ENCODE measurements at places on chromosomes 7 and 10. TPM values are rescaled to one million over a fixed set of nuclear protein-coding genes. Genes with fewer than 3 reads are reported as not detected.

Gene VAX1
- not detected for total RNA-seq

DNA sequence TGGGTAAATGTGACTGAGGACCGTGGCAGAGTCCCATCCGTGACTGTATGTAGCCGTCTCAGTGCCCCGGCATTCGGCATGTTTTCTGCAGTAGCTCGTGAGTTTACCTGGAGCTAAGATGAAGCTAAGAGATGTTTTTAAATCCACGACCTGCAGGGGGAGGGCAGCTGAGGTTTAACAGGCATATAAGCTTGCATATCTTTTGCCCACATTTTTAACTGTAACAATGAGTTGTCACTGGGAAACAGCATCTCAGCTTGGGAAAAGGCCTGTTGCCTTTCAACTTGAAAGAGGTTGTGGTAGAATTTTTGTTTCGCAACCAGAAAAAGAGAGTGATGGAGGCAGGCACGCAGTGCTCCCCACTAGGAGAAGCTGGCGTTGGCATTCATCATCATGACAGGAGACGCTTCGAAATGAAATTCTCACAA, 77.7 kb downstream of the CELF2 start:
- no peak for DNase-seq

DNA sequence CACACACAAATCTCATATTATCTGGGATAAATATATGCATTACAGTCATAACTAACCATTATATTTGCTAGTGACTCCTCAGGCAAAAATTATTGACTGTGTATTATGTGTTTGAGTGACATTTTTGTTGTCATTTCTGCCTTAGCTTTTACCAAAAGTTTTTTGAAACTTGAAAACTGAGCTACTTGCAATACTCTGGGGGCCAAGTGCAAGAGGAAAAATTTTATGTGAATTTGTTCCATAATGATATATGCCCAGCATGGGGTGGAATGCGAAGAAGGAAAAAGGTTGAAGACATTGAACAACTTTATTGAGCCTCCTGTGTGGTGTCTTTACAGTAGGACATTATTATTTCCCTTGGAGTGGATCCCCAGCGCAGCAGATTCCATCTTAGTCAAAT, 176.8 kb upstream of the FERD3L start:
- no peak for DNase-seq

DNA sequence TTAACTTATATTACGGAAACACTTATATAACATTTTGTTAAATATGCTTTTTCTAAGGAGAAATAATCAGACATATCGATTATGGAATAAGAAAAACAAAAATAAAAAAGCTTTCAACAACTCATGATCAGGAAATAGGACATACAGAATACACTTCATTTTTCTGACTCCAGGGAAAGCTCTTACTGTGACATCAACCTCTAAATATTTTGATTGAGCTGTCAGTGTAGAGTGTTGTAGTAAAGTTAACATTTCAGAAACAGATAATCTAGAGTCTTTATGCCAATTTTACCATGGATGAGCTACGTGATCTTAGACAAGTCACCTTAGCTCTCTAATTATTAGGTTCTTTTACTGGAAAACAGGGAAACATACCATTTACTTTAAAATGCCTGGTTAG, 218.9 kb upstream of the SORCS1 start:
- DNase-seq: no peak

GRCh38 chr7:117362294-117362888, 39.5 kb upstream of the WNT2 start:
- no peak for DNase-seq

DNA sequence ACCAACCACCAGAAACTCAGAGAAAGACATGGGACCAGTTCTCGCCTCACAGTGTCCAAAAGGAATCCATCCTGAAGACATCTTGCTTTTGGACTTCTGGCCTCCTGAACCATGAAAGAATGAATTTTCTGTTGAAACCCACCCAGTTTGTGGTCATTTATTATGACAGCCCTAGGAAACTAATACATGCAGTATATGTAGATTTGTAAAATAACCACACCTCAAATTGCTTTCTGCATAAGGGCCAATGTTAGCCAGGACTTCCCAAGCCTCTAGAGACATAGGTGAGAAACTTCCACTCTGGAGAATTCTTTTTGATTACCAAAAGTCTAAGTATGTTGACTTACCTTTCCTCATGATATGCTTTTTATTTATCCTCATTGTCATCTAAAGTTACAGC, 210.5 kb upstream of the SP4 start:
- no peak for DNase-seq

- DNase-seq: no peak
Observed at GRCh38 chr7:22566592-22566991, 66.6 kb upstream of the STEAP1B start.

DNA sequence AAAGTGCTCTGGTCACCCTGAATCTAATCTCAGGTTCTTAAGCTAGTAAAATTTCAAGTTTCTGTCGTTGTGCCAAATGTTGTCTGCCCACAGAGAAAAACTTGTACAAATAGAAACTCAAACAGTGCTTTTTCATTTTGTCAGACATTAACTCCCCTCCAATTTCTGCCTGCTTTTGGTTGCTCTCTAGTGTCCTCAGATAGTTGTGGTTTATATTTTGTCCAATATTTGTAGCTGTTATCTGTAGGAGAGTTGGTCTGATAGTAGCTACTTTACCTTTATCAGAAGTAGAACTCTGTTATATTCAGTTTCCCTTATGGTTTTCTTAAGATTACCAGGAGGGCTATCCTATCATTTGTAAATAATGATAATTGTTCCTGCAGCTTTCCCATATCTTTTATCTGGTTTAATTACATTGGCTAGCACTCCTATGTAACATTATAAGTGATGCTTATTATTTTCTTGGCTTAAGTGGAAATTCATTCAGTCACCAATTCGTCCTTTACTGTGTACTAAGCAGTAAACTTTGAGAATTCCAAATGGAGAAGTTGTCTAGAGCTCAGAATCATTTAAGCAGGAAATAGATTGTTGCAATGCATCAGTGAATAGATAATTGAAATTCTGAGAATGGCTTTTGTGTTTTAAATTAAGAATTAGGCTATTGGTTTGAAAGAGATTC, 91.0 kb downstream of the ANKIB1 start:
- DNase-seq: no peak

Gene MUC12
- total RNA-seq: 0.18 TPM

DNA sequence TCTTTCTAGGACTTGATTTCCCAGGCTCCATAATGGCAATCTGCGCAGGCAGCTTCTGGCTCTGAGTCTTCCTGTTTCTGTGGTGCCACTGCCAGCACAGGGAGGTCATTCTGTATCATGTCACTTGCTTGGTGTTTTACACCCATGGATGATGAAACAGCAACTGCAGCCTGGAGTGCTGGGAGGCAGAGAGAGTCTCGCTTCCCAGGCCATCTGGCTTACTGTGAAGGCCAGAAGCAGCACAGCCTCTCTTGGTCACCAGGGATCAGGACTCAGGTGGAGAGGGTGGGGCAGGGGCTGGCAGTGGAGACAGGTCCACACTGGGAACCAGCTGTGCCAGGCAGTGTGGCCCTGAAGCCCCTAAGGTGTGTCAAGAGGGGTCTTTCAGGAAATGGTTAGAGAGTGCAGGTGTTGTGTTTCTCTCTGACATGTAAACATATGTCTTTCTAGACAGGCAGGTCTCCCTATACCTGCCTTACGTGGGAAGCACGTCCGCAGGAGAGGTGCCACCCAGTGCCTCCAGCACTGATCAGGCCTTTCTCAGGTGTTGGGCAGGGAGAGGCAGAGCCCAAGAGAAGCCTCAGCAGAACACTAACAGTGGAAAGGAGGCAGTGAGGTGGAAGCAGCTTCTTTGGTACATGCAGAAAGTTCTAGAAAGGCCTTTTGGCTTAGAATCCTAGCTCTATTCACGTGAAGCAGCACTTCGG, 71.4 kb downstream of the INSIG1 start:
- DNase-seq: no peak

DNA sequence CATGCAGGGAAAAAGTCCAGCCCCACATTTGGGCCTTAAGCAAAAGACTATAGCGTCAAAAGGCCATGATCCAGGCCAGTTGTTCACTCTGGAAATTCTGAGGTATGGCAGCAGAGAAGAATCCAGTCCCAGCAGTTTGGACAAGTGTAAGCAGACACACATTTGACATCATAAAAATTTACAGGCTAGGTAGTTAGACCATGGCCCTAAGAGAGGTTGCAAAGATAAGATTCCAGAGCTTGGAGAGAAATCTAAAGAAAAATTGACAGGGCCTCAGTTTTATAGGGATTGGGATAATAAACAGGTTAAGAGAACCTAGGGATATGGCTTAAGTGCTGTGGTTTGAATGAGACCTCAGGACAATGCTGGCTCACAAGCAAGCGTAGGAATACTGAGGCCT, 884.4 kb upstream of the SORCS1 start:
- no peak for DNase-seq

- DNase-seq: no peak
Observed at GRCh38 chr7:52830801-52831200, 204.6 kb upstream of the POM121L12 start.

- no peak for DNase-seq
Observed at GRCh38 chr7:69166979-69167516, 431.2 kb upstream of the AUTS2 start.

GRCh38 chr7:87463982-87464381, 11.5 kb downstream of the ABCB4 start:
- DNase-seq: no peak

- no peak for DNase-seq
Observed at GRCh38 chr10:122647383-122647968, 52.2 kb downstream of the C10orf120 start.

GRCh38 chr7:31102151-31102972, 50.3 kb downstream of the ADCYAP1R1 start:
- no peak for DNase-seq

DNA sequence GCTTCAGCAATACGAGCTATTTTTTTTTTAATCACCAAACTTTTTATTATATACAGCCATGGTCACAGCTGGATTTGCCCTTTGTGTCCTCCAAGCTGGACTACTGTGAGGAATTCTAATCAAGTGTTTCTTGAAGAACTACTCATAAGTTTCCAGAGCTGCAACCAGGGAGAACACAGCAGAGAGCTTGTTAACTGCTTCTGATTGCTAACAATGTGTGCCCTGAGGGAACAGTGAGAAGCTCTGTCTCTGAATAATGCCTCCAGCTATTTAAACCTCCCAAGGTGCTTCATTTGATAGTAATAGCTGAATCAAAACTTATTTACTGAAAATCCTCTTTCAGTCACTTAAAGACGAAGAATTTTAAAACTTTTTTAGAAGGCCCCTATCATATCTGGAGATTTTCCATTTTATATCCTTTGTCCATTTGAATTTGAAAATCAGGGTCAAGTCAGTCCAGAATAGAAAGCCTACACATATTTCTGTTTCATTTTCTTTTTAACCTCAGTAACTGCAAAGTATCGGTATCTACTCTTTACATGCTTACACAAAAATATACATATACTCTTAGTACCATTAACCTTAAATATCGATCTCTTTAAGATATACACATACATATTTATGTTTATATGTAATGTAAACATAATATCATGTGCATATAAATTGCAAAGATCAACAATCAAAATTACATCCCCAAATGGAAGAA, 1024.2 kb downstream of the GRM8 start:
- DNase-seq: no peak

GRCh38 chr10:15742836-15743235, 23.1 kb upstream of the ITGA8 start:
- DNase-seq: no peak

DNA sequence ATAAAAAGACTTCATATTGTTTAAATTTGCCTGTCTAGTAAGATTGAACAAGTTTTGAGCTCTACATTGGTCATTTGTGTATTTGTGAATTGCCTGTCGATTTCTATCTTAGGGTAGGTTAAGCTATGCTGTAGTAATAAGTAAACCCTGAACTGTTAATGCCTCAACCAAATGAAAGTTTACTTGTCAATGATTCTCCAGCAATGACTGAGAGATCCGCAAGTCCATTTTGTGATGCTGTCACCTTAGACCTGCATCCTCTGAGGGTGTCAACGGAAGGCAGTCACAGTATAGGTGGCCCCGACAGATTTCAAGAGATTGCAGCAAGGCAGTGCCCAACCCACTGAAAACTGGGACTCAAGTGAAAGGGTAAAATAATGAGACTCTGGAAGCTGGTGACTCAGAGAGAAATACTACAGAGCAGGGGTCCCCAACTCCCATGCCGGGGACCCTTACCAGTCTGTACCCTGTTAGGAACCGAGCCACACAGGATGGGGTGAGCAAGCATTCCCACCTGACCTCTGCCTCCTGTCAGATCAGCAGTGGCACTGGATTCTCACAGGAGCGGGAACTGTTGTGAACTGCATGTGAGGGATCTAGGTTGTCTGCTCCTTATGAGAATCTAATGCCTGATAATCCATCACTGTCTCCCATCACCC, 10.8 kb upstream of the PHYH start:
- no peak for DNase-seq

Gene HOXA6
- total RNA-seq: not detected

- no peak for DNase-seq
Observed at GRCh38 chr10:127919418-127920271, 12.7 kb downstream of the PTPRE start.

Gene INTS1
- 31.7 TPM for total RNA-seq

GRCh38 chr10:29266641-29267040, 22.2 kb upstream of the LYZL1 start:
- peak; percentile 7 for DNase-seq

Gene RTKN2
- total RNA-seq: 17.1 TPM

- DNase-seq: no peak
Observed at GRCh38 chr7:126723966-126724544, 528.7 kb downstream of the GRM8 start.

GRCh38 chr7:134449680-134450079, 9.2 kb downstream of the AKR1B1 start:
- no peak for DNase-seq

GRCh38 chr10:88190123-88190522, 326.7 kb downstream of the PTEN start:
- DNase-seq: peak; percentile 65

Gene C10orf105
- total RNA-seq: 1.00 TPM

Gene AFAP1L2
- 9.8 TPM for total RNA-seq

DNA sequence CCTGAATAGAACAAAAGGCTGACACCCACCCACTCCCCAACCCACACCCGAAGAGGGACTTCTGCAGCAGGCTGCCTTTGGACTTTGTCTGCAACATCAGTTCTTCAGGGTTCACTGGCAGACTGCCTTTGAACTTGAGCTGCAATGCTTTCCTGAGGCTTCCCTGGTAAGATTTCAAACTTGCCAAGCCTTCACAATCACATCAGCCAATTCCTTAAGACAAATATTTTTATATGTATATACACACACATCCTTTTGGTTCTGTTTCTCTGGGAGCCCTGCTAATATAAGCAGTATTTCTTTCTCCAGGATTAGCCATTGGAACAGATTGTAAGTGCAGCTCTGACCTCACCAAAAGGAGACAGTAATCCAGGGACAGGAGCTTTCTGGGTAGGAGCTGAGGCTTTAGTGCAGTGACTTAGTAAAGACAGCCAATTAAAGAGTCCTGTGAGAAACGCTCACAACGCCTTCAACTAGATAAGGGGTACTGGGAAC, 55.6 kb upstream of the KMT2E start:
- no peak for DNase-seq

- no peak for DNase-seq
Observed at GRCh38 chr10:27104919-27105318, 4.6 kb upstream of the ANKRD26 start.

- DNase-seq: no peak
Observed at GRCh38 chr10:97107551-97107950, 78.2 kb downstream of the SLIT1 start.

All from cerebellum (tissue), 4 donors.